Stimulated activated CD4-positive, alpha-beta T cell treated with anti-CD3 and anti-CD28 coated beads, Interleukin-1b, Interleukin-23, amount 100 ng/mL, for 4 hours (primary cell): ENCODE measurements at places on chromosomes 12 and 14.

GRCh38 chr12:101667591-101667990 lies 29.8 kb upstream of the CHPT1 start:
- no peak for DNase-seq

- DNase-seq: peak; percentile 50
Observed at GRCh38 chr14:71138448-71139293, 231.4 kb downstream of the PCNX1 start.

DNA sequence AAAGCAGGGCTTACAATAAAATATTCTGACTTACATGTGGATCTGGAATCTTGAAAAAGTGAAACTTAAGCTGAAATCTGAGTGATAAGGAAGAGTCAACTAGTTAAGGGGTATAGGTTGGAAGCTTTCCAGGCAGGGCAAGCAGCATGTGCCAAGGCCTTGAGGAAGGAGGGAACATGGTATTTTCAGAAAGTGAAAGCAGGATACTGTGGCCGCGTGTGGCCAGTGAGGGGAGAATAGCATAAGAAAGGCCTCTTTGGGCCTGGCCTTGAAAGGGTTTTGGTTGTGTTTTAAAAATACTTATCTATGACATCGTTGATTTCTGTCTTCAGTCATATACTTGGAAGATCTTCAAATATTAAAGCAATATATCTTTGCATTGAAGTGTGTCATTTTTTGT lies 213.4 kb downstream of the AKAP6 start:
- DNase-seq: no peak

GRCh38 chr14:23548351-23549318 lies 2.9 kb downstream of the ZFHX2 start:
- no peak for DNase-seq

DNA sequence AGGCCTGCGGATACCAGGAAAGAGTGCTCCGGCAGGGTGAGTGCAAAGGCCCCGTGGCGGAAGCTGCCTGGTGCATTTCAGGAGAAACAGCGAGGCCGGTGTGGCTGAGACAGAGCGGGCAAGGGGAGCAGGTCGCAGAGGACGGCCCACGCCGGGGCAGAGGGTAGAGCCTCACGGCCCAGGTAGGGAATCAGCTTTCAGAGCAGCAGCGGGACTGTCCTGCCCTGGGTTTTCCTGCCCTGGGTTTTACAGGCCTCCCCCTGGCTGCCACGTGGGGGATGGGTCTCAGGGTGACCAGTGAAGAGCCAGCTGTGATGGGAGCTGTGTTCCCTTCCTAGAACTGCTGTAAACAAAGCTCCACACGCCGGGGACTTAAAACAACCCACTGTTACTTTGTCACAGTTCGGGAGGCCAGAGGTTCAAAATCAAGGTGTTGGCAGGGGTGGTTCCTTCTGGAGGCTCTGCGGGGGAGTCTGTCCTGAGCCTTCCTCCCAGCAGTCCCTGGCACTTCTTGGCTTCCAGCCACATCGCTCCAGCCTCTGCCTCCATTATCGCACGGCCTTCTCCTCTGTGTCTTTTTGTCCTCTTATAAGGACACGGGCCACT lies 10.4 kb downstream of the NCOR2 start:
- DNase-seq: no peak

DNA sequence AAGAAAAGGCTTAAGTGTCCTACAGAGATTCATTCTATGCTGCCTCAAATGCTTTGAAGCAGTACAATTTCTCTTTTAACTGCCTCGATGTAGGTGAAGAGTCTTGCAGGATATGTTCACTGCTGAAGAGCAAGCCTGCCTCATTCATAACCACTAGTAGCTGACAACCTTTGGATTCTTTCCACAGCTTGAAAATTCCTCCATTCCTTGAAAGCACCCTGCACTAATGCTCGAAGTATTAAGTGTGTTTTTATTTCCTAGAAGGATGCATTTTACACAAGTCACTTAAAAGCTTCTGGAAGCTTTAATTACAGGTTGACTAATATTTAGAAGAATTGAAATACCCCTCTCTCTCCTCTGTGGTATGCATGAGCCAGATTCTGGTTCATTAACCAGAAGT lies 429.4 kb downstream of the DIO2 start:
- DNase-seq: no peak

- DNase-seq: no peak
Observed at GRCh38 chr12:40312982-40313576, 88.3 kb downstream of the LRRK2 start.

DNA sequence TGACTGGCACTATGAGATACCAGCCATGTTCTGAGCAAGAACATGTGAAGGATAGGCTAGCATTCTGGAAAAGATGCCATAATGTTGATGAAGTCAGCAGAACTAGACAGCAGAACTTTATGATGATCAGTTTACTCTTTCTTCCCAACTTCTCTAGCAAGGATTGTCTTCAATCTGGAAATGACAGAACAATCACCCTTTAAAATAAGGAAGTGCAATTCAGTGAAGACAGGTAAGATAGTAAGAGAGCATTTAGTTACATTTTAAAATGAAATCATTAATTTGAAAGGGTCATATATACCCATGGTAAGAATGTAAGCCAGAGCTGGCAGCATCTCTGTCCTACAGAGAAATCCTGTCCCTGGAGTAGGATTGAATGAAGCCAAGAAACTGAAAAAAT lies 66.0 kb upstream of the C12orf71 start:
- no peak for DNase-seq

- no peak for DNase-seq
Observed at GRCh38 chr12:66885115-66885875, 206.4 kb upstream of the GRIP1 start.

GRCh38 chr12:85825746-85826145 lies 10.5 kb downstream of the RASSF9 start:
- DNase-seq: no peak

GRCh38 chr12:123094349-123095077 lies 56.4 kb downstream of the PITPNM2 start:
- DNase-seq: no peak

DNA sequence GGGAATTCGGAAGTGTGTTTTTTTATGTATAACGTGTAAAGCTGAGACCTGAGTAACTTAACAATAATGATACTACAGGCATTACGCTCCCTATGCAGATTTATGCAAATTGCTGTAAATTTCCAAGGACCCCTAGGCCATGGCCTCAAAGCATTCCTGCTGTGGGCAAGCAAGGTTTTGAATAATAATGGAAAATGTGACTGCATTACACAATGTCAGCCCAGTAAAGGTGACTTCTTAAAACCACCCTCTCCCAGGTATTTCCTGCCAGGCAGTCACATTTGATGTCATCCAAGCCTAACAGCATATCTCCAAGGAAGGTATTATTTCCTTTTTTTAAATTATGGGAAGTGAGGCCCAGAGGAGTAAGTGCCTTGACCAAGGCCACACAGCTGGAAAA lies 621.0 kb downstream of the BCL11B start:
- no peak for DNase-seq

DNA sequence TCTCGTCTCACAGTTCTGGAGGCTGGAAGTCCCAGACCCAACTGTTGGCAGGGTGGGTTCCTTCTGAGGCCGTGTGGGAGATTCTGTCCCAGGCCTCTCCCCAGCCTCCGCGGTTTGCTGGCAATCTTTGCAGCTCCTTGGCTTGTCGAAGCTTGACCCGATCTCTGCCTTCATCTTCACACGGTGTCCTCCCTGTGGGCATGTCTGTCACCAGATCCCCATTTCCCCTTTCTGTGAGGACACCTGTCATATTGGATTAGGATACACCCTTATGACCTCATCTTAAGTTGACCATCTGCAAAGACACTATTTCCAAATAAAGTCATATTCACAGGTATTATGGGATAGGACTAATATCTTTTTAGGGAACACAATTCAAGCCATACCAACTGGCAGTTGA lies 22.6 kb upstream of the LRP1-AS start:
- DNase-seq: no peak

DNA sequence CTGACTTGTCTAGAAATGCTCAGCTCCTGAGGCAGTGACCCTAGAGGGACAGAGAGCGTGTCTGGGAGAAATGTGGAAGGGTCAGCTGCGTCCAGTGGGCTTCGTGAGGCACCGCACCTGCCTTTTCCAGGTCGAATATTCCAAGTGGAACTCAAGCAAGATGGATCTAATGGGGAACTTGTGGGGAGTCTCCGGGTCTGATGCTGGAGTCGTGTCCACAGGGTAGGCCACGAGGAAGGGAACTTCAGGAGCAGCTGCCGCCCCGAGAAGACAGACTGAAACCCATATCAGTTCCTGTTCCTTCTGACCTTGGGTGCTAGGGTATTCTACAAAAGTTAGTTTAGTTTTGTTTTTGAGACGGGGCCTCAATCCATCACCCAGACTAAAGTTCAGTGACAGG lies 67.5 kb downstream of the TNFAIP2 start:
- DNase-seq: no peak
